ENCODE measurements at places on chromosomes 2 and 18. TPM values are rescaled to one million over a fixed set of nuclear protein-coding genes. Genes with fewer than 3 reads are reported as not detected.

DNA sequence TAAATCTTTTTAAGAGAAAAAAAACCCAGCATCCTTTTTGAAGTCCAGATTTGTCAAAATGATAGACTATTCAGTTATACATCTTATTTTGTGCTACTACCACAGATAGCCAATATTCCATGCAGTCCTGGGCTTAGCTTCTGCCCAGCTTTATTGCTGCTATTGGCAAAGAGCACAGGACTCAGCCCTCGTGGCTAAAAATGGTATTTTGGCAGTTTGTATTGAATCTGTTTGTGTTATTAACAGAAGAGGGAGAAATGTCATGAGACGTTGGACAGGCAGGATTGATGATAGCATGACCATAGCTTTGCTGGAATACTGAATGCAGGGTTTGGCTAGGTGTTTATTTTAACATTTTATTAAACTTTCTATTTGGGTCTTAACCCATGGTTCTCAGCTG lies 19.4 kb downstream of the ELAC1 start:
- no peak for DNase-seq

RGPD4 gene
- total RNA-seq, result 0.63 TPM

VSNL1 gene
- not detected for total RNA-seq

- peak; percentile 70 for DNase-seq
Measured at GRCh38 chr2:100427627-100428258, 10.3 kb upstream of the CHST10 start.

CNDP1 gene
- 0.39 TPM for total RNA-seq

LOXHD1 gene
- not detected for total RNA-seq

DNA sequence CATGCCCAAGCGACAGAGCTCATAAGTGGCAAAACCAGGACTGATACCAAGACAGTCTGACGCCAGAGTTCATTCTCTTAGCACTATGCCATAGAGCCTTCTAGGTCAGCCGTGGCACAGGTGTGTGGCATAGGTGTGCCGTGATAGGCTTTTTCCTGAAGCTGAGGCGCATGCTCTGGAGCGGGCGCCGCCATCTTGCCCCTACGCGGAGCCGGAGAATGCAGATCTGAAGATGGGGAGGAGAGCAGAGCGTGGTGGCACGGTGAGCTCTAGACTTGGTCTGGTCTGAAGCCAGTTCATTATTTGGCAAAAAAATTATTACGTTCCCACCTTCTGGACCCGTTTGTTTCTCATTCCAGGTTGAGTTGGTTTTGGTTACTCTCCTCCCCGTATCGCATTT lies 16.6 kb downstream of the MCFD2 start:
- no peak for DNase-seq

DNA sequence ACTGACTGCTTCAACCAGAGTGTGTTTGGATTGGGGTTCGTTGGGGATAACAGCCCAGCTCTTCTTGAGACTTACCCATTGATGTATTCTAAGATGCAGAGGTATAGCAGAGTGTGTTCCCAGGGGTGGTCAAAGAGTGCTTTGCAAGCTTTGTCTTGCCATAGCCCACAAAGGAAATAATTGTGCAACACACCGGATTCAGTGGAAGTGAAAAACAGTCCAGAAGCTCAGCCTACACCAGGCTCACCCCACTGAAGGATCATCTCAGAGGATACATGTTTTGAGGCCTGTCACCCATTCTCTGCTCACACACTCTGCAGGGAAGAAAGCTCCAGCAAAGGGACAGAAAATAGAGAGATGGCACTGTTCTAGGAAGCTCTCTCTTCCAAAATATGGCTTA lies 9.6 kb downstream of the CACNB4 start:
- DNase-seq, result no peak

All from CD4-positive, alpha-beta T cell (primary cell).